ENCODE measurements at places on chromosomes 1 and 21.

GRCh38 chr1:6307099-6307498 lies 46.2 kb upstream of the GPR153 start:
- no peak for DNase-seq

GRCh38 chr1:4047666-4048065 lies 147.6 kb upstream of the C1orf174 start:
- DNase-seq: no peak

GRCh38 chr21:37618081-37618480 lies 251.5 kb downstream of the DYRK1A start:
- DNase-seq: no peak

- no peak for DNase-seq
Measured at GRCh38 chr1:231927431-231927830, 300.8 kb downstream of the DISC1 start.
